ENCODE measurements at places on chromosomes 4 and X. TPM values are rescaled to one million over a fixed set of nuclear protein-coding genes. Genes with fewer than 3 reads are reported as not detected.

DNA sequence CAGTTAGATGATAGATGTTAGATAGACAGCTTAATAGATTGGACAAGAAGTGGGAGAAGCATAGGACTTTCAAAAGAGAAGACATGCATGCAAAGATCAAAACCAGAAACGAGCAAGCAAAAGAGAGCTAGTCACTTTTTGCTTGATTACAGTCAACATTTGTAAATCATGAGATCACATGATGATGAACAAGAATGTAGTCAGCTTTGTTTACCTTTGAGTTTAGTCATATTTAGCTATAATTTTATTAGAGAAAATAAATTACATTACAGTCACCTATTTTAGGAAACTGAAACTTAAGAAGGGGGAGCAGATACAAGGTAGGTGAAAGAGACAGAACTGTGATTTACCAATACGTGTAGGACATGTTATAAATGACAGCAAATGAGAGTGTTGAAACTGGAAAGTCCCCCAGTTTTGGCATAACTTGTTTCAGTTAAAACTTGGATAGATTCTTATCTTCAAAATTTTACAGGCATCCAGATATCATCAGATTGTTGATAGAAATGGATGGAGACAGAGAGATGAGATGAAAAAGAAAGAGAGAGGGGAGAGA lies 1083.1 kb upstream of the PCDH10 start:
- no peak for DNase-seq

DNA sequence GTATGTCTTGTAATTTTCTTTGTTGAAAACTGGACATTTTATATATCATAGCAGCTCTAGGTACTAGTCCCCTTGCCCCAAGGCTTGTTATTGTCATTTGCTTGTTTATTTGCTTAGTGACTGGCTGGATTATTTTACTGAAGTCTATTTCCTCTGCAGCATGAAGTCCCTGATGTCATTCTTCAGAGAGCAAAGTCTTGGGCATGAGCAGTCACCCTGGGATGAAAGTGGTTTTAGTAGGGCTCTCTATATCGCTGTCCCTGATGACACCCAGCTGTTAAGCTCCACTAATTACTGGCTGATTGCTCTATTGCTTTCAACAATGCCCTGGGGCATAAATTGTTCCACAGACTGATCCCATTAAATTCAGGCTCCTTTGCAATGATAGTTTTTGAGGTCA lies 113.5 kb upstream of the USP9X start:
- DNase-seq = no peak

DNA sequence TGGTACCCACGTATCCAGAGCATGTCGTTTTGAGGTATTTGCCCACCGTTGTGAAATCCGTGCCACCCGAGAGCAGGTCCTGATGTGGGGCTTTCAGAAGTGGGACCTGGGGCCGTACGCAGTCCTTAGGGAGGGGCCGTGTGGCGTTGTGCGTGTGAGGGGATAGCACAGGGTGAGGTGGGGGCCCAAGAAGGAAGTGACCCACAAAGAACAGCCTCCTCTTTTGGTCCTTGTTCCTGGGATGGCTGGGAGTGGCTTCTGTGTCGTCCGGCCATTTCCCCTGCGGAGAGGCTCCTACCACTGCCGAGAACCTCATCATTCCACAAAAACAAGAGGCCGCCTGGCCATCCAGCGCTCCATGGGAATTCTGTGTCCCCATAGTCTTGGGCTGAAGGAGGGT lies 17.0 kb upstream of the MSANTD1 start:
- no peak for DNase-seq

- no peak for DNase-seq
Observed at GRCh38 chr4:48683784-48684666, 96.1 kb downstream of the FRYL start.

Gene ADAM29
- not detected for total RNA-seq

- DNase-seq = no peak
Observed at GRCh38 chr4:22045051-22045630, 96.6 kb upstream of the KCNIP4 start.

Gene SLIT2
- 181 TPM for total RNA-seq

Gene RAB9B
- 0.55 TPM for total RNA-seq

Gene JCHAIN
- total RNA-seq = 99.1 TPM

- DNase-seq = no peak
Observed at GRCh38 chr4:12692815-12693214, 791.3 kb downstream of the RAB28 start.

Gene MAGEH1
- 27.2 TPM for total RNA-seq

- DNase-seq = peak; percentile 89
Observed at GRCh38 chr4:6749340-6750171, 33.0 kb upstream of the KIAA0232 start.

DNA sequence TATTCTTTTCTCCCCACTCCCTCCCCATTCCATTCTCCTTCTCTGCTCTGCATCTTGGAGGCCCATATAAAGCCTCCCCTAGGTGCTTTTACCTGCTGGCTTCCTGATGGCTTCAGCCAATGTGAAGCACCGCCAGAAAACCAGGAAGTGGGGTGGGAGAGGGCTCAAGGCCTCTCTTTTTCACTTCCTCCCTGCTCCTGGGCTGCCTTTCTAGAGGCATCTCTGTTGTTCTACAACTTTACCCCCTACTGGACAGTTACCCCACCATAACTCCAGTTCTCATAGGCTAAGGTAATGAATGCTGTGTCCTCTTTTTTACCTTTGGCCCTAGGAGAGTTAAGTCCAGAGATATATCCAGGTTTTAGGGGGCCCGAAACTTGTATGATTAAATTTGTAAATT lies 62.4 kb upstream of the PPARGC1A start:
- DNase-seq = no peak

GRCh38 chr4:144703494-144703893 lies 57.5 kb downstream of the HHIP start:
- no peak for DNase-seq

Gene BEND4
- 0.43 TPM for total RNA-seq

DNA sequence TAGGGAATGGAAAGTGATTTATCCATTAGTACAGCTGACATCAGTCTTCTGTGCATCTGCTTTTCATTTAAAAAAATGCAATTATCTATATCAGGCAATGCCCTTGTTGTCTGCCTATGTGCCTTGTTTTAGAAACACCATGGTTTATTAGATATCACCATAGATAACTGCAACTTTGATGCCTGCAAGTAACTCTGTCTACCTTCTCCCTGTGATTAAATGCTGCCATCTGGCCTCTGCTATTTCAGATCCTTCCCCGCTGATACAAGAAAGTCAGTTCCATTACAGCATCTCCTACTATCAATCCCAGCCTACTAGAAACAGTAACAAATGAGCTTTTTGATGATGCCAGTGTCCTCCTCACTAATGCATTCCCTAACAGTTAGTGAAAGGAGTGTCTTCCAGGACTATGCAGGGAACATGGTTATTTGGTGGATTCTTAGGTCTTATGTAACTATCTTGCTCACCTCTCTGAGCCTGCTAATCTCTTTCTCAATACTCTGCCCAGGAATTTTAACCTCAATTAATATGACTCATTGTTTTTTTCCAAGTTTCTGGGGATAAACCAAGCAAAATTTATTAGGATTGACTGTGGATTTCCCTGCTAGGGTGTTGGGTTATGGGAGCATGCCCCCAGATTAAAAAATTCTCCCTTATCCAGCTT lies 444.9 kb downstream of the RAPGEF2 start:
- no peak for DNase-seq

GRCh38 chrX:30572004-30572403 lies 5.6 kb downstream of the TASL start:
- DNase-seq = no peak

GRCh38 chrX:110435196-110435595 lies 76.5 kb downstream of the RTL9 start:
- DNase-seq = no peak

DNA sequence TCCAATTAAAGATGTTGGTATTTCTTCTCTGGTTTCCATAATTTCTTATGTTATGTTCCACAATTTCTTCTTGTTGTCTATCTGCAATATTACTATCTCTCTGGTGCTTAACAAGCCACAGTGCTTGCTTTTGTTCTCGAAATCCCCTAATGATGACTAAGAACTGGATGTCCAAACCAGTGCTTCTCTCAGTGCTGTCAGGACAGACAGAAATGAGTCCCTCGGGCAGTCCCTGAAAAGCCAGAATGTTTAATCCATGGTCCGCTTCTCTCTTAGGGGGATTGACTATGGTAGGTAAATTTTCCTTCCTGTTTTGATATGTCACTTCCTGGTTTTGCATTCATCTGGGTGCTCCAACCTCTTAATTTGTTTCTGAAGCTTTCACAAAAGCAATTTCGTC lies 321.6 kb upstream of the PCDH10 start:
- DNase-seq = no peak

DNA sequence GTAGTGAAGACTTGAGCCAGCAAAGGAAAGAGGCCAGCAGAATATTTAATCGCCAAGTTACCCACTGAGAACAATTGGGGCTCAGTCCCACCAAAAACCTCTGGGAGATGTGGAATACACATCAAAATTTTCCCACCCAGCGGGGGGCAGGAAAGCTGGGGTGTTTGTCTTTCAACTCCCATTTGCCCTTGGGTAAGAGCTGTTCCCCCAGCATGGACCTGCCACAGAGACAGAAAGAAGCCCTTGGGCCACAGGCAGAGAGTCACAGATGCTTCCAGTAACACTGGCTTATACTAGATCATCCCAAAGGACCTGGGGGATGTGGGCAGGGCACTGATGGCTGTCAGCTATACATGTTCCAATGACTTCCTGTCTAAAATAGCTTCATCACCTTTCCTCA lies 18.9 kb upstream of the FBXW7 start:
- no peak for DNase-seq

- DNase-seq = no peak
Observed at GRCh38 chrX:12611471-12611870, 179.7 kb upstream of the PRPS2 start.

DNA sequence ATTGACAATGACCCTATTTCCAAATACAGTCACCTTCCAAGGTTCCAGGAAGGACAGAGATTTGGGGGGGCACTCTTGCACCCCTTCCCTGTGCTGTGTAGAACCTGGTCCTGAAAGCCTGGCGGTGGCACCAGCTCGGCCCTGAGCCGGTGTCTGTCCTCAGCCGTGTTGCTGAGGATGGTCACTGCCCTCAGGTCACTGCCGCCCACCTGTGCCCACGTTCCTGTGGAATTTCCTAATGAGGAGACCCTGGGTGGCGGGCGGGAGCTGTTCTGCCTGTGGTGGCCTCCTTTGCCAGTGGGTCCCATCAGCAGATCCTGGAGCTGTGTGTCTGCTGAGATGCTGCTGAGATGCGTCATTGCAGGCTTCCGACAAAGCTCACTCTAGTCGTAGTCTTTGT lies 32.9 kb downstream of the NELFA start:
- peak; percentile 65 for DNase-seq

DNA sequence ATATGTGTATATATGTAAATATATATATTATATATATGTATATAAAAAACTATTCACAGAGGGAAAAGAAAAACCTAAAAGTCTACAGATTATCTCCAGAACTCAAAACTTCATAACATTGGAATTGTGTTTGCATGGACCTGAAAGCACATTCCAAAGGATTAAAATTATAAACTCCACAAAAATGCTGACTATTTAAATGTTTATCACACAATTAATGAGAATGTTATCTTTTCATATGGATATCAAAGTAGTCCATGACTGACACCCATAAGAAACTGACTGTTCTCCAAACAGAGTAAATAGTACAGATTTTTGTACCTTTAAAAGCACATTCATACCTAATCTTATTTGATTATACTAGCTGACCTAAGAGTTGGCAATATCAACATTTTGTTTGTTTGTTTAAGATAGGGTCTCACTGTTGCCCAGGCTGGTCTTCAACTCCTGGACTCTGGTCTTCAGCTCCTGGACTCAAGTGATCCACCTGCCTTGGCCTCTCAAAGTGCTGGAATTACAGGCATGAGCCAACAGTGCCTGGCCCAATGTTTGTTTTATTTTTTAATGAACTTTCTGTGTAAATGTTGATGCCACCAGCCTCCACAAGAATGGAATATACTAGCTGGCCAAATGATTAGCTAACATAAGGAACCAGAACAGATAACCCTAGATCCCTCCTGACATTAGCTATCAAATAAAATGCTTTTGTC lies 50.0 kb downstream of the SLC39A8 start:
- no peak for DNase-seq

Gene MAGEA9B
- not detected for total RNA-seq

Gene TGIF2LX
- total RNA-seq = not detected

DNA sequence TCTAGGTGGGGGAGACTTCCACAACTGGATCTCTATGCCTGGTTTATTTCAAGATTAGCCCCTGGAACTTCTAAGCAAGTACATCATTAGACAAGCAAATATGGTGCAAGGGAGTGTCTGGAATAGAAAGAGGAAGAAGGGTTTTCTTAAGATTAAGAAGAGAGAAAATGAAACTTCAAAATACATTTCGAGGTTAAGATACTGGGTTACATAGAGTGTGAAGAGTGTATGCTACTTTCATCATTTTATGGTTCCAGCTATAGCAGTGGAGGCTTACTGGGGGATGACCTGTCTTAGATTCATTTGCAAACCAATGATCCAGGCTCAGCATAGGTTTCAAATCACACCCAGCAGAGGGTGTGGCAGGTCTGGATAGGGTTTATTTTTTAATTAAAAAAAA lies 144.4 kb upstream of the GATB start:
- no peak for DNase-seq

- no peak for DNase-seq
Observed at GRCh38 chrX:120774606-120775005, 101.1 kb downstream of the CT47B1 start.

Gene TBCK
- total RNA-seq = 51.7 TPM

DNA sequence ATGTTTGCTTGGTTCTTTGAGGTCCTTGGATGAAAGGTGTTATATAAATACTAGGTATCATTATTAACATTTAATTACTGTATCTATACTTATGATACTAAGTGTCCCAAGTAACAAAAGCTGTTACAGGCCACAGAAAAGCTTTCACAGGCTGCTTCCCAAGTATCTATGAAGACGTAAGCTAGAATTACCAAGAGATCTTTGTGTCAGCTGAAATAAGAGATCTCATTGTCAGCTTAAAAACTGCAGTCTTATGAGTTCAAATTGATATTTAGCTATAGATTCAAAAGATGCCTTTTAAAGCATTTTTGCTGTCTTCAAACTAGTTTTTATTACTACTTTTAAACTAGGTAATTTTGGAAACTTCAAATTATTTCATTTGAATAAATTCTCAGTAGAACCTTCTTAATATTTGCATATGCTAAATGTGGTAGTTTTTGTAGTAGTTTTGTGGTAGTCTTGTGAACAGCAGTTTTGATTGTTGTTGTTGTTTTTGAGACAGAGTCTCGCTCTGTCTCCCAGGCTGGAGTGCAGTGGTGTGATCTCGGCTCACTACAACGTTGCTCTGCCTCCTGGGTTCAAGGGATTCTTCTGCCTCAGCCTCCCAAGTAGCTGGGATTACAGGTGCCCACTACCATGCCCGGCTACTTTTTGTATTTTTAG lies 170.0 kb upstream of the RPL34 start:
- no peak for DNase-seq

DNA sequence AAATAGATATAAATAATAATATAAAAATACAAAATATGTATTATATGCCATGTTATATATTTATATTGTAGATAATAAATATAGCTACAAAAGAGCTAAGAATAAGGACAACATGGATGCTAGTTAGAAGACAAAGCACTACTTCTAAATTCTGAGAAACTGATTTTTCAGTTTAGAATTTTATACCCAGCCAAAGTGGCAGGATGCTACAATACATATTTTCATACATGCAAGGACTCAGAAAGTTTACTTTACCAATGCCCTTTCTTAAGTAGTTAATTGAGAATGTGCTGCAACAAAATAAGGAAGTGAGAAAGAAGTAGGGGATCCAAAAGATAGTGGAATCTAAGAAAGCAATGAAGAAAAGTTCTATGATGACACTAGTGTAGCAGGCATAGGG lies 64.5 kb downstream of the PDE5A start:
- DNase-seq = no peak

Gene LINC00632
- 221 TPM for total RNA-seq

- no peak for DNase-seq
Observed at GRCh38 chr4:62130637-62131036, 930.5 kb downstream of the ADGRL3 start.

Gene PSAPL1
- 0.14 TPM for total RNA-seq
